T-cell (primary cell): ENCODE measurements at places on chromosomes 7 and 10. TPM values are rescaled to one million over a fixed set of nuclear protein-coding genes. Genes with fewer than 3 reads are reported as not detected.

The GLI3 gene
- 0.79 TPM for total RNA-seq

The PLXDC2 gene
- 0.49 TPM for total RNA-seq

The PON1 gene
- total RNA-seq: not detected

The LIPF gene
- total RNA-seq: not detected

The CYP17A1 gene
- not detected for total RNA-seq

The WIPF3 gene
- not detected for total RNA-seq

The C10orf62 gene
- total RNA-seq: not detected

The TMEM273 gene
- total RNA-seq: 11.2 TPM

The BHLHA15 gene
- not detected for total RNA-seq

The IGFBP1 gene
- total RNA-seq: not detected

The CLDN12 gene
- 2.3 TPM for total RNA-seq

The CPVL gene
- total RNA-seq: 0.47 TPM

The TDRD1 gene
- not detected for total RNA-seq

The RNLS gene
- total RNA-seq: 3.3 TPM

The CYP26C1 gene
- 0.40 TPM for total RNA-seq

The IDI2 gene
- not detected for total RNA-seq

The NEUROD6 gene
- total RNA-seq: not detected

The TRIM73 gene
- total RNA-seq: 27.9 TPM

The RTKN2 gene
- total RNA-seq: 12.4 TPM

The MACROH2A2 gene
- total RNA-seq: 4.7 TPM

The ATOH7 gene
- total RNA-seq: not detected

The CFAP58 gene
- total RNA-seq: not detected
